Activated CD8-positive, alpha-beta memory T cell treated with anti-CD3 and anti-CD28 coated beads, Interleukin-2, amount 50 U/mL, for 4 hours (primary cell): ENCODE measurements at places on chromosomes 12 and 14.

DNA sequence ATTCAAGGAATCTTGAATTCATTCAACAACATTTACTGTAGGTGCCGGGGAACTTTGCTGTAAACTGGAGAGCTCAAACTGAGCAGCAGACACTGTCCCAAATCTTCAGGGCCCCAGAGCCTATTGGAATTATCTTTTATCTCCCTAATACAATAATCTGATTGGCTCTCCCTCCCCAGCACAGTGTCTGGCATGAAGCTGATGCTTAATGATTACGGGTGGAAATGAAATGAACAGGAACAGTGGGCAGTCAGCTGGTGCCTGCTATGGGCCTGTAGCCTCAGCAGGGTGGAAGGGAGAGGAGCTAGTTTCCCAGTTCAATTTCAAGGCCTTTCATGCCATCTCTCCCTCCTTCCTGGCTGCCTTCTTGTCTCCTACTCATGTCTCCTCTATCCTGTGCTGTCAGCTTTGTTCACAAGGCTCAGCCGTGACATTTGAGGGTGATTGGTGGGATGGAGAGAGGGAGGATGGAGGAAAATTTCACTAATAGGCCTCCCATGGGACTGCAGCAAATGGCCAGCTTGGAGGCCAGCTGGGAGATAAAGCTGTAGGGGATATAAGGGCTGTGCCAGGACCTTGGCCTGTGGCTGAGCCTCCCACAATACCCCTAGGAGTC is 4.3 kb upstream of the RAPGEF3 start:
- DNase-seq, result no peak

- no peak for DNase-seq
Measured at GRCh38 chr12:6708960-6709394, 8.4 kb upstream of the PIANP start.

GRCh38 chr12:67161322-67161918 is 107.7 kb upstream of the CAND1 start:
- DNase-seq, result peak; percentile 17

GRCh38 chr12:120100630-120101029 is 15.9 kb downstream of the RAB35 start:
- no peak for DNase-seq

GRCh38 chr12:27751386-27752047 is 28.5 kb upstream of the KLHL42 start:
- DNase-seq, result no peak

DNA sequence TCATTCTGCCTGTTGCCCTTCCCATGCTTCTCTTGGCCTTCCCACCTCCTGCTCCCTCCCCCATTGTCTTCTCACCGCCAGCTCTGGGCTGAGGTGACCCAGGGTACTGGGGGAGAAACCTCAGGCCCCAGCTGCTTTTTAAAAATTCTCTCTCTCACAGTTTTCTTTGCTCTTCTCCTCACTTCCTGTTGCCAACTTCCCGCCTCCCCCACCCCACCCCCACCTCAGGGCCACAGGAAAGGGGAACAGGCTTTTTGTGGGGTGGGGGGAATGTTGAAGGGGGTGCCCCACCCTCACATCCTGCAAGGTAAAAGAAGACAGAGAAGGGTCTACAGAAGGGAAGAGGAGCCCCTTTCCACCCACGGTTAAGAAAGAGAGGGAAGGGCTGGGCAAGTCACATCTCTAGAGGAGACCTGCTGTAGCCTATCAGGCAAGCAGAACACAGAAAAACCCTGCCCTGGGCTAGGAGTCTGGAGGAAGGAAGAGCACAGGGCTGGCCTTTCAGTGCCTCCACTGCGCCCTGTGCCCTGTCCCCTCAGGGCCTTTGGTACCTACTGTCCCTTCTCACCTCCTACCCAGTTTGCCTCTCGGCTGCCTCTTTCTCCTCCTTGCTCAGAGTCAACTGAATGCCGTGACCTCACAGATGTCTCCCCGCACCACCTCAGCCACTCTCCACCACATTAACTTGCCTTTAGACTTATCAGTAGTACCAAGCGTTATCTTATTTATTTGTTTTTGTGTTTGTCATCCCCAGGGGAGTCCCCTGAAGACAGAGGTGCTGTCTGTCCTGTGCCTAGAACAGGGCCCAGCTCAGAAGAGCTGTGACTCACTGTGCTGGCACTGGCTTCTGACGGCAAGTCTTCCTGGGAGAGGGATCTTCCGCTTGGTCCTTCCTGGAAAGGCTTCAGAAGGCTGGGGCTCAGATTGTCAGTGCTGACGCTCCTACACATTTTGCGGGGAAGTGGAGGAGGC is 1.7 kb downstream of the ARHGAP9 start:
- peak; percentile 54 for DNase-seq

DNA sequence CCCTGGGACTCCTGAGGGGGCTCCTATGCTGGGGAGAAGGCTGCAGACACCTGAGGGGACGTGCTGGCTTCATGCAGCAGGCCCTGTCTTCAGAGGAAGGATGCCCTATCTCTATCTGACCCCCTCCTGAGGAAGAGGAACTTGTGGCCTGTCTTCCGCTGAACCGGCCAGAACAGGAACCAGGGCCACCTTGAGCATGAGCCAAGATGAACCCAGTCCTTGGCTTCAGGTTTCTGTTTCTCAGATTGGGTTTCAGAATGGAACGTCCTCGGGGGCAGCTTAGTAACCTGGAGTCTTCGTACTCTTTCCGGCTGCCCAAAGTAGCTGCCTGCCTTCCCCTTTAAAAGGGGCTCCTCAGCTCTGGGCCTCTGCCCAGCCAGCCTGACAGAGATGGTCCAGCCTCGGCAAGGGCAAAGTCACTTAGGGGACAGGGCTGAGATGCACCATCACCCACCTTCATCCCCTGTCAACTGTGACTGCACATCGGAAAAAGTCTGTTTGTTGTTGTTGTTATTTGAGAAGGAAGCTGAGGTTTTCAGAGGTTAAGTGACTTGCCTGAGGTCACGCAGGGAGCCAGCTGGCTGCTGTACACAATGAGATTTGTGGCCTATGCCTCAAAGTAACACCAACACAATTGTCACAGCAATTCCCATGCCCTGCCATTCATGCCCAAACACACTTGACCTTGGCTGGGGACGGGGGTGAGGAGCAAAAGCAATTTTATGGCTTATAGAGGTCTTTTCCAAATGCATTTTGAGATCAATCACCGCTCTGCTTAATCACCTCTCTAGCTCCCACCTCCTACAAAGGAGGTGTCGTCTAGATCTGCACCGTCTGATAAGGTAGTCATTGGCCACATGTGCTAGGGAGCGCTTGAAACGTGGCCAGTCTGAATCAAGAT is 13.4 kb downstream of the ASB2 start:
- peak; percentile 49 for DNase-seq

DNA sequence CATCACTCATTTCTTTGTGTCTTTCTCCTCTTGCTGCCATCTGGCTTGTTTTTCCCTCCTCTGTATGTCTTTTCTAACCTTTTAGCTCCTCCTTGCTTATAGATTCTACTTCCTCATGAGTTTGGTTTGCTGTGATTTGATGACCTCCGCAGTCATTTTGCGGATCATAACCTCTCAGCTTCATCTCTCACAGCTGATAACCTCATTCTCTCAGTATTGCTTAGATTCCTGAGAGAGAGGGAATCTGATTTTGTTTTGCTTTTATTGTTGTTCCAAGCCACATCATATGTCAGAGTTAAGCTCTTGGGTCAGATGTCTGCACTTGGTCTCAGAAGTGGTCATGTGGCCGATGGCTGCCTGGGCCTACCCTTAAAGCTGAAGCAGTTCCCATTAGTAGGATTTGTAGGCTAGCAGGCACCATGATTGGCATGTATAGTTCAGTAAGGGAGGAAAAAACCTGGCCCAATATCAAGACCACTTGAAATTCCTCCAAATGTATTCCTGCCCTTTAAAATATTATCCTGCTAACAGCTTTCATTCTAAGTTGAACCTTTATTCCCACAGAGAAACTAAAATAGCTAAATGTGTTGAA is 13.5 kb downstream of the ZNF664 start:
- DNase-seq, result no peak

DNA sequence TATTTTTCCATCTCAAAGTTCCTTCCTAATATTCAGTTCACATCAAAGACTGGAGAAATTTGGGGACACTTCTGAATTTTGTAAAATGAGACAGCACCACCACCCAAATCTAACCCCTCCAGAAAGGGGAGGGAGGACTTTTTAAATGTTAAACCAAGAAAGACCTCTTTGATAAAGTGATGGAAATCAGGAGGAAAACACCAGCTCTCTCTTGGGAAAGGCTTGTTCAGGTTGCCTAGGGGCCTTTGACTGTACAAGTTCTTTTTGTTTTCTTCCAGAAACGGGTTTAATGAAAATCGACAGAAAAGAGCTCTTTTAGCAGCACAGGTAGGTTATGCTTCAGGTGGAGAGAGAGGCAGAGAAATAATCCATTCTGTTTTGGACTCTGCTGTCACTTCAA is 112.3 kb downstream of the OTOGL start:
- no peak for DNase-seq

DNA sequence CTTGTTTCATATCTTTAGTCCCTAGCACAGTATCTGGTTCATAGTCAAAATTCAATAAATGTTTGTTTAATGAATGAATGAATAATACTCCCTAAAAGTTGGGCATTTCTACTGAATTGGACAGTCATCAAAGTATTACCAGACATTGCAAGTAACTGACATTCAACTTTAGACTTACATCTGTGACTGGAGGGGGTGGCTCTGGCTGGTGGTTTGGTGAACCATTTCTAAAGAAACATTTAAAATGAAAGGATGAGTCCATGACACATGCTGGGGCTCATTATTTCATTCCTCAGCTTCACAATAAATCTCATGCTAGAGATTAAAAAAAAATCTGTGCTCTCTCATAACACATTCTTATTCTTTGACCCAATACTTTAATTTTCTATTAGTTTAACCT is 20.6 kb upstream of the CSRNP2 start:
- no peak for DNase-seq

- DNase-seq, result no peak
Measured at GRCh38 chr12:118029166-118029565, 12.7 kb downstream of the RFC5 start.

- peak; percentile 72 for DNase-seq
Measured at GRCh38 chr12:55830601-55831446, 1.4 kb upstream of the DNAJC14 start.

GRCh38 chr12:39188689-39189088 is 254.2 kb downstream of the KIF21A start:
- no peak for DNase-seq

DNA sequence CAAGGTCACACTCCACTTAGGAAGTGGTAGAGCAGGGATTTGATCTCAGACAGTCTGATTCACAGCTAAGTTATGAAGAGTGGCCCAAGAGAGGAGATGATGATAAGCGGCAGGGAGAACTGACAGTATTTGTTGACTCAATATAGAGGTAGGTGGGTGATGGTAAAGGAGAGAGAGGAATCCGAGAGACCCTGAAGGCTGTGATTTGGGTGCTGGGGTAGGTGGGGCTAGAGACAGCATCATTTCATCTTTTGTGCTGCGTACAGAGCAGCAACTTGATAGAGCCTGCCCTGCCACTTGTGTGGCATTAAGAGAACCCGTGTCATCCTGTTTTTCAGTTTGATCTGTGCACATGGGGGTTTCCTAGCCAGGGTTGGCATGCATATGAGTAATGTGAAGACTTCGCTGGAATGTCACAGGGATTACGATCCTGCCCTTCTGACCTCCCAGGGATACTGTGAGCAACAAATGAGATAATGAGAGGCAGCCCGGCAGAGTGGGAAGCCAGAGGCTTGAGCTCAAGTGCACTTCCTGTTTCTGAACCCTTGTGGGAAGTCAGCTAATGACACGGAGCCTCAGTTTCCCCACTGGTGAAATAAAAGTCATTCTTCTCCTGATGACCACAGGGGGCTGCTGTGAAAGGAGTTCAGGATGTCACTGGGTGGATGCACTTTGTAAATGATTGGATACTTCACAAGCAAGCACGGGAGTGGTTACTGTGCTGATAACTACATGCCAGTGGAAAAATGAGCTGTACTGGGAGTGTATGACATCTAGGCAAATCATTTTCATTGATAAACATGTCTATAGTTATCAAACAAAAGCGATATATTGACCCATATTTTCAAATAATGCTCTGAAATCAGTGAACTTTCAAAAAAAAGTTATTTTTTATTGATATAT is 59.5 kb upstream of the IGF1 start:
- no peak for DNase-seq

DNA sequence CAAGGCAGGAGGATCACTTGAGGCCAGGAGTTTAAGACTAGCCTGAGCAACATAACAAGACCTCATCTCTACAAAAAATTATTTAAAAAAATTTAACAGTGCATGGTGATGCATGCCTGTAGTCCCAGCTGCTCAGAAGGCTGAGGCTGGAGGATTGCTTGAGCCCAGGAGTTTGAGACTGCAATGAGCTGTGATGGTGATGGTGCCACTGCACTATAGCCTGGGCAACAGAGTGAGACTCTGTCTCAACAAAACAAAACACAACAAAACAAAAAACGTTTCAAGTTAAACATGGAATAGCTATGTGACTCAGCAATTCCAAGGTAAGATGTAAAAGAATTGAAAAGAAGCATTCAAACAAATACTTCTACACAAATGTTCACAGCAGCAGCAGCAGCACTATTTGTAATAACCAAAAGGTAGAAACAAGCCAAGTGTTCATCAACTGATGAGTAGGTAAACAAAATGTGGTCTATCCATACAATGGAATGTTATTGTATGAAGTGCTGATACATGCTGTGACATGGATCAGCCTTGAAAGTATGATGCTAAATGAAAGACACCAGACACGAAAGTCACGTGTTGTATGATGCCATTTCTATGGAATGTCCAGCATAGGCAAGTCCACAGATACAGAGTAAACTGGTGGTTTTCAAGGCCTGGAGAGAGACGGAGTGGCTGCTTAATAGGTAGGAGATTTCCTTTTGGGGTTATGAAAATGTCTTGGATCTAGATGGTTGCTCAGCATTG is 31.4 kb downstream of the CFAP251 start:
- no peak for DNase-seq

GRCh38 chr12:104720339-104721038 is 237.6 kb downstream of the SLC41A2 start:
- DNase-seq, result peak; percentile 73

- no peak for DNase-seq
Measured at GRCh38 chr12:7161811-7162210, 27.7 kb upstream of the PEX5 start.

- DNase-seq, result no peak
Measured at GRCh38 chr14:33653308-33653695, 297.6 kb downstream of the EGLN3 start.

DNA sequence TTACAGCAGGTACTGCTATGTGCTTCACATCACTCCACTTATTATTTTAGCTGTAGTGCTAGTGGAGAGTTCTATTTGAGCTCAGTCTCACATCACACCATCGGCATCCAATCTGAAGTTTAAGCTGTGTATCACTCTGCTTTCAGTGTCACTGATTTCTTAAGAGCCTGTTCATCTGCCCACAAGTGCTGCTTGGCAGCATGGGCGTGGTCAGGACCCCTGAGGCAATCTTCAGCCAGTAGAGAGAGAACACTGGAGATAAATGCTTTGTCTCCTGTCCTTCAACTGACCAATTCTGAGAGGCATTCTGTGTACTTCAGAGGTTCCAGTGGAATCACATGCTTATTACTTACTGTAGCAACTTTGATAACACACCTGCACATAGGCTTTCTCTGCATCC is 728.8 kb downstream of the RPS29 start:
- DNase-seq, result no peak

DNA sequence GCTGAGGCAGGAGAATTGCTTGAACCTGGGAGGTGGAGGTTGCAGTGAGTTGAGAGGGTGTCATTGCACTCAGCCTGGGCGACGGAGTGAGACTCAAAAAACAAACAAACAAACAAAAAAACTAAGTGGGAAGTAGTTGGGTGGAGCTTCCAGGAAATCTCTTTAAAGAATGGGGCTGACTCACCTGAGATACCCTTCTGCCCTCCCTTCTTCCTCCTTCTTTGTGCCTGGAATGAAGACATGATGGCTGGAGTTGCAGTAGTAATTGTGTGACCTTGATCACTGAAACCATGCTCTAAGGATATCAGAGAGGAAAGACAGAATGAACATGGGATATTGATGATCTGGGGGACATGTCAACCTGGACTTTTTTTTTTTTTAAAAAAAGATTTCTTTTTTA is 87.6 kb upstream of the MED13L start:
- DNase-seq, result no peak
